ENCODE measurements at places on chromosomes 4 and X. TPM values are rescaled to one million over a fixed set of nuclear protein-coding genes. Genes with fewer than 3 reads are reported as not detected.

Gene CCDC160
- total RNA-seq: 2.0 TPM

GRCh38 chr4:142383354-142383753 lies 462.7 kb downstream of the INPP4B start:
- no peak for DNase-seq

DNA sequence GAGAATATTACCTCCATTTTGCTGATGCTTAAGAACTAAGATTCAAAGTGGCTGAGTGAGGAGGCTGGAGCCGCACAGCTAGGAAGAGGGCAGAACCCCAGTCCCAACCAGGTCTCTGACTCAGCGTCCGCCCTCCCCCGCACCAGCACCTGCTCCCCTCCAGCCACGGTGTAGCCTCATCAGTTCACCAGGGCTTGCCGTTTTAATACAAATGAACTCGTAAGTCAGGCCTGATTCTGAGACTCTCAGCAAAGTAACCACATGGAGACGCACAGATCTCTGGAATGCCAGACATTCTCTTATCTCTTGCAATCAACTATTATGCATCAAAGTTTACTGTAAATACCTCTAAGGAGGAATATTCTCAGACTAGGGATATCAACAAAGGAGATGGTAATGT lies 52.4 kb downstream of the ENPP6 start:
- no peak for DNase-seq

Gene OPRPN
- total RNA-seq: not detected

DNA sequence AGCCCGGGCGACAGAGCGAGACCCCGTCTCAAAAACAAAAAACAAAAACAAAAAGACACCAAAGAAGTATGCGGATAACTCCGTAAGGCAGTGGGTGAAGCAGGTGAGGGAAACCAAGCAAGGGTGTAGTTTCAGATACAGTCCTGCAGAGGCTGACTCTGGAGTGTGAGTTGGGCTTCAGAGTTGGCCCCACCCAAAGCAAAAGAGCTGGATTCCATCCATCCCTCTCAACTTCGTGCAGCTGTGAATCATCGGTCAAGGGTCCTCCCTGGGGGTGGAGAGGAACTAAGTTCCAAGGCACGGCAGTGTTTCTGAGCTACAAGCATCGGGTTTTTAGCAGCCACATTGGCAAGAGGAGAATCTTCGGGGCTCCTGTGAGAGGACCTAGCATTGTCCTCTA lies 43.9 kb upstream of the FAM9A start:
- DNase-seq: no peak

GRCh38 chrX:15059474-15059873 lies 186.3 kb downstream of the MOSPD2 start:
- no peak for DNase-seq

DNA sequence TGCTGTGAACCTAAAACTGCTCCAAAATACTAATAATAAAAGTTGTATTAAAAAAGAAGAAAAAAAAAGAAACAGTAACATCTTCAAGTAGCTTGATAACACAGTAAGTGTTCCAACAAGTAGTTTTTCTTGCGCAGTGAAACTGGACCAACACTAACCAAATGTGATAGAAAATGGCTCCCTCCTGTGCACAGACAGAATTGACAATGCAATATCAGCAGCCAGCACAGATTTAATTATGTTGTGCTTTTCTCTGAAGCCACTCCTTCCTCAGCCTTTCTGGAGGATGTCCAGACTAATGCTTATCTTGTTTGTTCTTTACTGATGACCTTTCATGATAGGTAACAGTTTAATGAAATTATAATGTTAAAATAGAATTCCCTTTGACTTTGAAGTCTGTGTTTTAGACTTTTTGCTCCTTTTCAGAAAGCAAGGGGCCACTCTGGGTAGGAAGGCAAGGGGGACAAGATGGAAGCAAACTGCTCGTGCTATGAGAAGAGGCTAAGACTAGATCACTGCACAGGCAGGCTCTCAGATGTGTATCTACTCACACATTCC lies 147.1 kb upstream of the RPL34 start:
- DNase-seq: no peak

- DNase-seq: no peak
These were observed 297.0 kb upstream of the PUDP start for GRCh38 chrX:7444967-7445366.

- DNase-seq: no peak
These were observed 65.5 kb downstream of the CRMP1 start for GRCh38 chr4:5827108-5828004.

- no peak for DNase-seq
These were observed 169.9 kb downstream of the DCLK2 start for GRCh38 chr4:150248181-150248580.

- DNase-seq: no peak
These were observed 14.7 kb upstream of the EPGN start for GRCh38 chr4:74293558-74293957.

GRCh38 chr4:109472343-109472761 lies 38.7 kb downstream of the SEC24B start:
- no peak for DNase-seq

GRCh38 chr4:82584931-82585330 lies 23.1 kb upstream of the TMEM150C start:
- DNase-seq: no peak

- no peak for DNase-seq
These were observed 1271.0 kb downstream of the RAPGEF2 start for GRCh38 chr4:160373911-160374310.

DNA sequence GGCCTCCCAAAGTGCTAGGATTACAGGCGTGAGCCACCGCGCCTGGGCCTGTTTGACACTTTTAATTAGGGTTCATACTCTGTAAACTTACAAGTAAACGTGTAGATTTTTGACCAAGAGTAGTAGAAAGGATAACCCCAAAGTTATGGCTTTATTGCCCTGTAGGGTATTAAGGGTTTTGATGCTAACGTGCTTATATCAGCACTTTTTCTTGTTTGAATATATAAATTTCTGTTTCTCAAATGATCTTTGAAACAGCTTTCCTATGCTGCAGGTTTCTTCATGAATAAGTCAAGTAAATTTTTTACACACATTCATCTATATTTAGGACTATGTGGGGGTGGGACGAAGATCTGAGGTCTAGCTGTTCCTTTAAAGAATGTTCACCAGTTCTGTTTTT lies 29.3 kb upstream of the REPS2 start:
- no peak for DNase-seq

Gene PDZD4
- total RNA-seq: 26.6 TPM

Gene CAPN6
- total RNA-seq: not detected

Gene CABS1
- not detected for total RNA-seq

DNA sequence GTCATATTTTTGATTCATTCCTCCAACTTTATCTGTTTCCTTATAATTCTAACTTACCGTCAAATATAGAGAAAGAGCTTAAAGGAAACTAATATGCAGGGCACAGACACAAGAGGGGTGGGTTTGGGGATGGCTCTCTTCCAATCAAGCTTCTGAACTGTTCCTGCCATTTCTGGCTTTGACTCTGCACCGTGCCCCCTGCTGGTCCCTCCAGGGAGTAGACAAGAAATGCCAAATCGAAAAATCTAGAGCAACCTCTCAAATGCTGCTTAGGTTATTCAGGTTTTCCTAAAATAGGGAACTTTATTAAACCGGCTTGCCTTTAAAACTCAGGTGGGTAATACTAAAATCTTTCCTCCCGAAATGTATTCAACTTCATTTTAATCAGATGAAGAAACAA lies 39.8 kb upstream of the VCX3A start:
- no peak for DNase-seq

DNA sequence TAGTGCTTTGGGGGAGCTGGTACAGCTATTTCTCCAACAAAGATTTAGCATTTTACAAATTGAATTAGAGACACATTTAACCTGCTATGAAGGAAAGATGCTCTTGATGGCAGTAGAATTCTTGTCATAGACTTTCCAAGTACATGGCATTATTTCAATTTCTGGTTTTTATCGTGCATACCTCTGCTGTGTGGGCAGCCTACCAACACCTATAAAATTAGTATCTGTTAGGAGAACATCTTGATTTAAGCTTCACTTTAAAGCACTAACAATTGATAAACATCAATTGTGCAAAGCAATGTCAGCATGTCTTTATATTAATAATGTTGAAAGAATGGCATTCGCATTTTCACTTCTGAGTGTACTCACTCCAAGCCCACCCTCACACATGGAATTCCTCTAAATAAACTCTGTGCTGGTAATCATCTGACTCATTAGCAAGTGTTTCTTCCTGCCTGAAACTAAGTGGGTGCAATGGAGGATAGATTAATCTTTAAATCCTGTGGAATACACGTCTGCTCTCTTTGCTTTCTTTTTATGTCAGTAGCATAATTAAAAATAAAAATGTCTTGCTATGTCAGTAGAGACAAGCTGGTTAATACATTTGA lies 279.8 kb upstream of the MAGEB18 start:
- no peak for DNase-seq

Data from osteocyte (in vitro differentiated cells).